ENCODE measurements at places on chromosomes 6 and 20.

- DNase-seq = no peak
Observed at GRCh38 chr20:3734111-3734843, 1.8 kb downstream of the HSPA12B start.

GRCh38 chr6:20918868-20919267 lies 384.6 kb downstream of the CDKAL1 start:
- DNase-seq = no peak

- no peak for DNase-seq
Observed at GRCh38 chr6:131382631-131383030, 190.4 kb upstream of the ARG1 start.

DNA sequence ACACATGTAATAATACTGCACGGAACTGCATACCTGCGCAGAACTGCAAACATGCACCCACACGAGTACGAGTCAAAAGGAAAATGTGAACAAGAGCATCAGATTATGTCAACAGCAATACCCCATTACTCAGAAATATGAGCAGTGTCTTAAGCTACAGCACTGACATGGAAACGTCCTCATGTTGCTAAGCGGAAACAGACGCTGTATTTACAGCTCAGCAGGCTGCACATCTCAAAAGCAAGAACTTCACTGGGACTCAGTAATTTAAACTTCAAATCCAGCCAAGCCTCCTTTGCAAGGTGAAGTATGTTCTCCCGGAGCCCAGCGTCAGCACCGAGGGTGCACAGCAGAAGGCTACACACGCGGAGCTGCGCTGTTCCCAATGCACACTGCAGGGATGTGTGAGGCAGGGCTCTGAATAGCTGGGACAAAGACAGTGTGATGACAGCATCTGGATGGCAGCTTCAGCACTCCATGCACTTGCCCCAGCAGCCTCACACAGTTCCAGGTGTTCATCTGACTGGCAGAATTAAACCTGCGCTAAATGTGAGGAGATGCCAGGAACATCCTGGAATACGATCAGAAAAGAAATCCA lies 202.8 kb downstream of the WDR27 start:
- no peak for DNase-seq

DNA sequence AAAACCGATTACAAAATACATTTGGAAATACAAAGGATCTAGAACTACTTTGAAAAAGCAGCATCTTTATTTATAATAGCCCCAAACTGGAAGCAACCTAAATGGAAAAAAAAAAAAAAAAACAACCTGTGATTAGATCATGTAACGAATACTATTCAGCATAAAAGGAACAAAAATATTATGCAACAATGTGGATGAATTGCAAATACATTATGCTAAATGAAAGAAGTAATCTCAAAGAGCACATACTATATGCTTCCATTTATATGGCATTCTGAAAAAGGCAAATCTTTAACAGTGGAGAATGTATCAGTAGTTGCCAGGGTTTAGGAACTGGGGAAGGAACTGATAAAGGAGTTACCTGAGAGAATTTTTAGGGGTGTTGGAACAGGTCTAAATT lies 28.9 kb downstream of the IRAK1BP1 start:
- no peak for DNase-seq

DNA sequence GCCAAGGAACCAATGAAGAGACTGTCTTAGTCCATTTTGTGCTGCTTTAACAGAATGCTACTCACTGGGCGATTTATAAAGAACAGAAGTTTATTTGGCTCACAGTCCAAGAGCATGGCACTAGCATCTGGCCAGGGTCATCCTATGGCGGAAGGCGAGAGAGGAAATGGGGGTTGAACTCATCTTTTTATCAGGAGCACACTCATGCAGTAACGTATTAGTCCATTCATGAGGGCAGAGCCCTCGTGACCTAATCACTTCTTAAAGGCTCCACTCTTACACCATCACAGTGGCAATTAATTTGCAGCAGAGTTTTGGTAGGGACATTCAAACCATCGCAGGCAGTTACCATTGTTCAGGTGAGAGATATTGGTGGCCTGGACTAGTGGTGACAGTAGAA lies 8.5 kb downstream of the ARFGEF2 start:
- DNase-seq = no peak

- DNase-seq = no peak
Observed at GRCh38 chr20:20304942-20305341, 63.0 kb upstream of the INSM1 start.

- no peak for DNase-seq
Observed at GRCh38 chr20:33862709-33863403, 51.7 kb downstream of the CHMP4B start.

- DNase-seq = no peak
Observed at GRCh38 chr6:28638787-28639430, 113.2 kb downstream of the GPX5 start.

GRCh38 chr20:7754102-7754501 lies 186.2 kb downstream of the HAO1 start:
- no peak for DNase-seq
